ENCODE measurements at places on chromosomes 2 and 18.

DNA sequence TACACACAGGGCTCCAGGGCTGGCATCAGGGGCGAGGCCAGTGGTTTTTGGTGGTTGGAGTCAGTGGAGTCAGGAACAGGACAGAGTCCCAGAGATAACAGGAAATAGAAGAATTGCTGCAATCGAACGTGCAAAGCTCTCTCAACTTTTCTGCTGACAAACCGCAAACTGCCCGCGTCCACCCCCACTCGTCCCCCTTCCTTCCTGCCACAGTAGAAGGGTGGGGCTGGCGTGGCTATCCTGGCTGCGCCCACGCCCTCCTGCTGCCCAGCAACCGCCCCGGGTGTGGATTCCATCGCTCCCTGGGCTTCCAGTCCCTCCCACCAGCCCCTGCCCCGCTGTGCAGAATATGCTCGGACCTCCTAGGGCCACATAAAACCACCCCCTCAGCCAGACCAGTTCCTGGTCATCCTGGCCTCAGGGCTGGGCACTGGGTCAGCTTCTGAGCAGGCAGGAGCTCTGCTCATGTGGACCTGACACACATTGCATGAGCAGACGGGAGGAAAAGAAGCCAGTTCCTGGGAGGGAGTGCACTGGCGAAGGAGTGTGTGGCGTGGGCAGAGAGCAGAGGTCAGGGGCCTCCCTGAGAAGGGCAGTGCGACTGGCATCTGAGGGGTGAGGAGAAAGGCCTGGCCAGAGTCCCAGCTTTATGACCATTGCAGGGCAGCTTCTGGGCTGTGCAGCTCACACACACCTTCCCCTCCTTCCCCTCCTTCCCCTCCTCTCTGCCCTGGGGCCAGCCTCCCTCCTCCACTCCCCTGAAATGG lies 85.4 kb upstream of the ATG16L1 start:
- peak; percentile 42 for DNase-seq

GRCh38 chr18:34695310-34695709 lies 14.8 kb upstream of the DTNA start:
- DNase-seq: no peak

- DNase-seq: no peak
These were observed 10.9 kb downstream of the DDX18 start for GRCh38 chr2:117825437-117825836.

DNA sequence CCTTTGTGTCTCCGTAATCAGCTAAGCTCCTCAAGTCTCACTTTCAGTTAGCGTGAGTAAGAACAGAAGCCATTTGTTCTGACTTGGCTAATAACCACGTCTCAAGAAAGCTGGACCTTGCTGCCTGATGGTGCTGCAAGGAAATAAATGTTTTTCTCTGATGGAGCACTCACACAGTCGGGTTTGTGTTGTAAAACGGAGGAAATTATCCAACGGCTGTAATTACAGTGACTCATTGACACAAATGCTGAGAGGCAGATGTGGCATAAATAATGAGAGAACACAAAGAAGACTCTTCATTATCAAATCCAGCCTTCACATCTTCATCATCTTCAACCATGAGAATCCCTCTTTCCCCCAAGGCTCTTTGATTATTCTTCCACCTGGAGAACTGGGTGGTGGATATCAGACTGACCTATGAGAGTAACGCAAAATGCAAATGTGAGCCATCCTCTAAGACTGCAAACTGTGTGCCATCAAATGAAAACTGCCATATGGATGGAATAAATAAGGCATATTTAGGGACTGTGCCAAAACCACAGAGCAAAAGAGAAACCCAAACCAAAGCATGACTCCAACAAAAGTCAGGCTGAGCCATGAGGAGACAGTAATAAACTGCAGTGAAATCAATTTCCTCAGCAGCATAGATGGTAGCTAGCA lies 252.6 kb downstream of the RND3 start:
- no peak for DNase-seq

DNA sequence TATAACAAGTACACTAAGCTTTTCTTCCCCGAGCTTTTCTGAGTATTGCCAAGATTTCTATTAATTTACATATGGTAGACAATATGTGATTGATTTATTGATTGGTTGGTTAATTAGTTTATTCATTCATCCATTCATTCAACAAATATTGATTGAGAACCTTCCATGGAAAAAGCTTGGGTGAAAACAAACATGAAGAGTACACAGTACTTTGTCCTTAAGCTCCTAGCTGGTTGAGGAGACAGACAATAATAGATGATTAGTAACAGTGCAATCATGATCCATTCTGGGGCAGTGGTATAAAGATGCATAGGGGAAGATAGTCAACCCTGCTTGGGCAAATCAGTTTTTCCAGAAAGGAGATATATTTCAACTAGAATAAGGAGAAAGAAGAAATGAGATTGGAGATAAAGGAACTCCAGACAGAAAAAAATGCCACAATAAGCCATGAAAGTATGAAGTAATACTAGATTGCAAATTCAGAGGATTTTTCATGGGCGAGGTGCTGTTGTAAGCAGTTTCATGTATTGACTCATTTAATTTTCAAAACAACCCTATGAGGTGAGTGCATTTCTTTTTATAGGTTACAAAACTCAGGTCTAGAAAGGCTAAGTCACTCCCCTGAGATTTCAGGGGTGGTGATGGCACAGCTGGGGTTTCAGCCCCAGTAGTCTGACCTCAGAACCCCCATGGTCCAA lies 129.5 kb downstream of the RND3 start:
- DNase-seq: no peak

GRCh38 chr2:176317199-176317598 lies 48.0 kb downstream of the MTX2 start:
- no peak for DNase-seq

- no peak for DNase-seq
These were observed 18.9 kb downstream of the GALNT13 start for GRCh38 chr2:153890576-153890975.

GRCh38 chr2:171807119-171807518 lies 86.9 kb downstream of the SLC25A12 start:
- no peak for DNase-seq

- no peak for DNase-seq
These were observed 85.0 kb downstream of the TMEM247 start for GRCh38 chr2:46564350-46564749.

DNA sequence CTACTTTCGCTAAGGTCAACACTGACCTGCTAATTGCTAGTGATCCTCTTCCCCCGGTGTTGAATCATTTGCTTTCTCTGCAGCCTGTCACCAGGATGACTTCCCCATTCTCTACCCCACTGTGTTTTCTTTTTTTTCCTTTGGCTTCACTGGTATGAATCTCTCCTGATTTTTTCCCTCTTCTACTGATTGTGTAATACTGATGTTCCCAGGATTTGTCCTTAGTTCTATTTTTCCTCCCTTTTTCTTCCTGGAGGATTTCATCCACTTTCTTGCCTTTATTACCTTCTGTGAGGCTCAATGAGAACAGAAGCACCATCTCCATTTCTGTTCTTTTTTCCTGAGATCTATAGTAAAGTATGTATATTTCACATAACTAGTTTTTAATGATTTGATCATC lies 14.1 kb upstream of the MSH2 start:
- no peak for DNase-seq

Measured in CD4-positive, alpha-beta T cell treated with Interleukin-15 for 4 hours (primary cell).